ENCODE measurements at places on chromosomes 13 and 19.

GRCh38 chr13:43648733-43649132 is 138.0 kb downstream of the ENOX1 start:
- no peak for DNase-seq

- no peak for DNase-seq
These were observed 10.4 kb downstream of the SETDB2 start for GRCh38 chr13:49454388-49455006.

DNA sequence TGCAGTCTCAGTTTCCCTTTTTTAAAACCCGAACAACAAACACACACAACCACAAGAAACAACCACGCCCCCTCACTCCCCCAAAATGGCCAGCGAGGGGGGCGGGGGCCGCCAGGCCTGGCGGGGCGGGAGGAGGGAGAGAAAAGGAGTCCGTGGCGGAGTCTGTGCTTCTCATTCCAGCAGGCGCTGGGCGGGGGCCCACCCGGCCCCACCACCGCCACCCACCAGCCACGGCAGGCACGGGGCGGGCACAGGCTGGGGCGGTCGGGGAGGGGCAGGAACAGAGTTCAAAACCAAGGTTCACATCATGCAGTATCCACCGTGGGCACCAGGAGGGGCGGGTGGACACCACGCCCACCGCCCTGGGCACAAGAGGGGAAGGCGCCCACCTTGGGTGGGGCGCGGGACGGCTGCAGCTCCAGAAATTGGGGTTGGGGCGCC is 12.9 kb downstream of the DPF1 start:
- no peak for DNase-seq

- no peak for DNase-seq
These were observed 11.6 kb downstream of the NFILZ start for GRCh38 chr19:8641908-8642547.

GRCh38 chr13:69950160-69950559 is 157.5 kb upstream of the ATXN8OS start:
- DNase-seq = no peak

DNA sequence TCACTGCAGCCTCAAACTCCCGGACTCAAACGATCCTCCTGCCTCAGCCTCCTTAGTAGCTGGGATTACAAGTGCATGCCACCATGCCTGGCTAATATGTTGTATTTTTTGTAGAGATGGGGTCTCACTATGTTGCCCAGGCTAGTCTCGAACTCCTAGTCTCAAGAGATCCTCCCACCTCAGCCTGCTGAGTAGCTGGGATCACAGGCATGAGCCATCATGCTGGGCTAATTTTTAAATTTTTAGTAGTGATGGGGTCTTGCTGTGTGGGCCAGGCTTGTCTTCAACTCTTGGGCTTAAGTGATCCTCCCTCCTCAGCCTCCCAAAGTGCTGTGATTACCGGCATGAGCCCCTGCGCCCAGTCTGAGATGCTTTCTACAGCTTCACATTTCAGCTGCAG is 15.3 kb downstream of the ATCAY start:
- no peak for DNase-seq

DNA sequence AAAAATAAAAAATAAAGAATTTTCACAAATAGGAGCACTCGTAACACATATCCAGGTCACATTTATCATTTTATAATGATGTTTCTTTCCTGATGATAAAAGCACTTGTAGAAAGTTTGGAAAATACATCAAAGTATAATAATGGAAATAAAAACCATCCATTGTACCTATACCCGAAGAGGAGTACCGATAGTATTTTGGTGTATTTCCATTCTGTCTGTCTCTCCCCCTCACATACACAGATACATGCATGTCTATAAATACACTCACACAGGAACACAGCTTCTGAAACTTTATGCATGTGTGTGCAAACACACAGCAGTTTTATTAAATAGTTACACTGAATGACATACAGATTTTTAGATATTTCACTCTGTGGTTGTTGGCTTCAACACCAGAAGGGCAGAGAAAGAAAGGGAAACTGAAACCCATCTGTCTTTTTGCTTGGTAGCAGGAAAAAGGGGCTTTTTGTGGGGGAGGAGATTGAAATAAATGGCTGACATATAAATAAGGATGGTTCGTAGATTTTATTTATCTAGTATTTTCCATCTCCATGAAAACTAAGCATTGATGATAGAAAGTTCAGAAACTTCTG is 114.8 kb downstream of the LRCH1 start:
- DNase-seq = no peak

DNA sequence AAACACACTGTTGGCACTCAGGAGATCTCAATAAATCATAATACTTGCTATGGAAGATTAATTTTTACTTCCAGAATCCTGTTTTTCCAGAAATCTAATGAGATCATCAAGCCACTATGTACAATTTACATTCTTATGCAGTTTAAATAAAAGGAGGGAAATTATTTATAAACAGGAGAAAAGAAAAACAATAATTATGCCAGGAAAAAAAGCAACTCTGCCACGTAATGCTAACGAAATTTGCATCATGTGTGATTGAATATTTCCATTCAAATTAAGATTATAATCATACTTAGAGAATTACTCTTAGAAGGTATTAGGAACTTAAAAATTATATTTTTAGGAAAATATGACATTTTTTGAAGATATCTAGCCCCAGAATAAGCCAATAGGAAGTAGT is 13.0 kb downstream of the FAM124A start:
- DNase-seq = no peak
